ENCODE measurements at places on chromosomes 13 and 19. TPM values are rescaled to one million over a fixed set of nuclear protein-coding genes. Genes with fewer than 3 reads are reported as not detected.

Gene FLT1
- total RNA-seq, result 1.3 TPM

DNA sequence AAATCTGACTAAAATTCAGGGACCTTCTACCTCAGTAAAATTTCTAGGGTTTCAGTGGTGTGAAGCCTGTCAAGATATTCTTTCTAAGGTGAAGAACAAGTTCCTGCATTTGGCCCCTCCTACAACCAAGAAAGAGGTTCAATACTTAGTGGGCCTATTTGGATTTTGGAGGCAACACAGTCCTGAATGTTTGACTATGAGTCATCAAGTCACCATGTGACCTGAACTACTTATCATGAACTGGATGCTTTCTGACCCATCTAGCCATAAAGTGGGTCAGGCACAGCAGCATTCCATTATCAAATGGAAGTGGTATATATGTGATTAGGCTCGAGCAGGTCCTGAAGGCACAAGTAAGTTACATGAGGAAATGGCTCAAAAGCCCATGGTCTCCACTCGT lies 163.0 kb upstream of the IRS2 start:
- H3K27ac ChIP-seq, result no peak overlapping the region
- H3K36me3 ChIP-seq, result no peaks in the 10 kb centered on the region
- no peak overlapping the region for H3K4me3 ChIP-seq
- DNase-seq, result no peak

Gene WDR87
- not detected for total RNA-seq

DNA sequence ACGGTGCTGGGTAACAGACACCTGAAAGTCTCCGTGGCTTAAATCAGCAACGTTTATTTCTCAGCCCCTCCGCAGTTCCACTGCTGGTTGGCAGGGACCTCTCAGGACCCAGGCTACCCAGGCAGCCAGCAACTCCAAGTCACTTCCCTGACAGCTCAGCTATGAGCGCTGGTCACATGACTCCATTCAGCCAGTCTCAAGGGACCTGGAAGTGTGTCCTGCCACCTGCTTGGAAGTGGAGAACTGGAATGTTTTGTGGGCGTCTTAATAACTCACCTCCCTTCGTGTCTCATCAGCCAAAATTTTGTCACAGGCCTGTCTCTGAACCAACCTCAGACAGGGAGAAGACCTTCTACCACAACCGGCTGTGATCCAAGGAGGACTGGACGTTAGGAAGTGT lies 72.8 kb downstream of the DPF1 start:
- no peaks in the 10 kb centered on the region for H3K4me1 ChIP-seq
- peaks cover 22% of the 10 kb centered on the region for H3K36me3 ChIP-seq
- H3K27ac ChIP-seq, result no peak overlapping the region
- no peaks in the 10 kb centered on the region for H3K27me3 ChIP-seq
- no peak overlapping the region for H3K4me3 ChIP-seq

DNA sequence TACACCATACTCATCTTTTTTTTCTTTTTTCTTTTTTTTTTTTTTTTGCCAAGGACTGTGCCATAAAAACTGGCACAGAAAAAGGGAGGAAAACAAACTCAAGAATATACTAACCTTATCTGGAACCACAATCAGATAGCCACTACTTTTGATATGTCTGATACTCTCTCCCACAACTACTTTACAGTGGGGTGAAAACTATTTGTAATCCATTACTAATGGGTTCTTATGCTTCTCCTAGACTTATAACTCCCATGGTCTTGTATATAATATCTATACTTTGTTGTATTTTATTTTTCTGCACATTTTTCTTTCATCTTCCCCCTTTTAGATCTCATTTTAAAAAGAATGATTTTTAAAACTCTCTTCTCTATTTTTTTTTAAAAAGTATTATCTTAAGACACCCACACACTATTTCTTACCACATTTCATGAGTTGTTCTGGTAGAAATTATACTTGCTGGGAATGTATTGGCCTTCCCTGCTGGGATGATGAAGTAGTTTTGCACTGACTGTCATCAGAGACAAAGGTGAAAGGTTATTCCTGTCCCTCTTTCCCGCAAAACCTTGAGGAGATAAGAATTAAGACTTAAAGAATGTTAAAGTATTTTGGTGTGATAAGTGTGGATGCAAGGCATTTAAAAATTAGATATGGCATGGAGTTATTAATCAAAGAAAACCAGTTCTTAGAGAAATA lies 146.7 kb upstream of the KLF12 start:
- no peak for DNase-seq
- H3K4me3 ChIP-seq, result no peak overlapping the region
- no peak overlapping the region for H3K27ac ChIP-seq
- H3K4me1 ChIP-seq, result peaks cover 42% of the 10 kb centered on the region

GRCh38 chr19:46390121-46390858 lies 23.1 kb downstream of the CCDC8 start:
- DNase-seq, result no peak
- peaks cover 9% of the 10 kb centered on the region for H3K4me1 ChIP-seq
- H3K4me3 ChIP-seq, result no peak overlapping the region
- H3K36me3 ChIP-seq, result peaks cover 56% of the 10 kb centered on the region

- peaks cover 47% of the 10 kb centered on the region for H3K36me3 ChIP-seq
- no peak overlapping the region for H3K27ac ChIP-seq
- no peak for DNase-seq
- no peak overlapping the region for H3K4me3 ChIP-seq
- H3K27me3 ChIP-seq, result no peaks in the 10 kb centered on the region
Observed at GRCh38 chr19:2853015-2853606, 11.8 kb downstream of the ZNF555 start.

GRCh38 chr13:46668302-46668720 lies 115.3 kb downstream of the LRCH1 start:
- DNase-seq, result no peak
- peak overlapping the region; percentile 83 for H3K4me3 ChIP-seq
- H3K4me1 ChIP-seq, result peaks cover 53% of the 10 kb centered on the region
- peaks cover 17% of the 10 kb centered on the region for H3K36me3 ChIP-seq
- H3K27ac ChIP-seq, result peak overlapping the region; percentile 90

DNA sequence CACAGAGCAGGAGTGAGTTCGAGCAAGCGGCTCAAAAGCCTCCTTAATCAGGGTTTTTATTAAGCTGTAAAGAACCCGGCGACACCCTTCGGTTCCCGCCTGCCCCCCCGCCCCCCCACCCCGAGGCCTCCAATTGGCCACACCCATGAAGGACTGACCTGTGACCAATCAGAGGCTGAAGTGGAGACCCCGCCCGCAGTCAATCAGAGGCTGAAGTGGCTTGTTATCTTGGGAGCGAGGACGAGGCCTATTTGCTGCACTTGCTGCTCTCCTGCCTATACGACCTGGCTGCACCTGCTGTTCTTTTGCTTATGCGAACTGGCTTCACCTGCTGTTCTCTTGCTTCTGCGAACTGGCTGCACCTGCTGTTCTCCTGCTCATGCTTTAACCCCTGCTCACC lies 844.9 kb downstream of the OLFM4 start:
- DNase-seq, result no peak
- H3K4me3 ChIP-seq, result no peak overlapping the region
- no peaks in the 10 kb centered on the region for H3K36me3 ChIP-seq
- H3K27me3 ChIP-seq, result no peaks in the 10 kb centered on the region
- H3K4me1 ChIP-seq, result no peaks in the 10 kb centered on the region
- no peak overlapping the region for H3K27ac ChIP-seq

GRCh38 chr19:8831373-8831772 lies 731 bp downstream of the ZNF558 start:
- H3K27ac ChIP-seq, result peak overlapping the region; percentile 97
- H3K27me3 ChIP-seq, result no peaks in the 10 kb centered on the region
- H3K4me1 ChIP-seq, result peaks cover 26% of the 10 kb centered on the region
- H3K36me3 ChIP-seq, result no peaks in the 10 kb centered on the region

DNA sequence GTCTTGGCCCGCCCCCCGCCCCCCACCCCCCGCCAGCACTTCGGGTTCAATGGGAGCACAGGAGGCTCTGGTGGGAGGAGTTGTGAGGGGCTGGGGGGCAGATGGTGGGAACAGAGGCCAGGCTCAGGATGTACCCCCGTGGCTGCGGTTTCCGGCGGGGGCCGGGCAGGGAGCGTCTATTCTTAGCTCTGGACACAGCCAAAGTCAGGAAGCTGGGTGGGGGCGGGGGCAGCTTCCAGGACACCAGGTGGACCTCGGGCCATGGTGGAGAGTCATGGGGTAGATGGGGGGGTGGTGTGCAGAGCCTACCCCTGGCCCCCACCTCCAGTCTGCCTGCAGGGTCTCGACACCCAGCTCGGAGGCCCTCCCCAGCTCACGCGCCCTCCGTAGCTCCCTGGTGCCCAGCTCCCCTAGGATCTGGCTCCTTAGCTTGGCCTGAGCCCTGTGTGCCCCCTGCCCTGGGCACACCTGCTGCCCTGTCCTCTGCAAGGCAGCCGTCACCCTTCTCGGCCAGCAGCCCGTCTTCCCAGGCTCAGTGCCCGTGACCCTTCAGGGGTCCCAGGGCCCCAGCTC lies 2.2 kb upstream of the TBXA2R start:
- no peaks in the 10 kb centered on the region for H3K27me3 ChIP-seq
- H3K27ac ChIP-seq, result no peak overlapping the region
- no peak overlapping the region for H3K4me3 ChIP-seq
- no peak for DNase-seq

DNA sequence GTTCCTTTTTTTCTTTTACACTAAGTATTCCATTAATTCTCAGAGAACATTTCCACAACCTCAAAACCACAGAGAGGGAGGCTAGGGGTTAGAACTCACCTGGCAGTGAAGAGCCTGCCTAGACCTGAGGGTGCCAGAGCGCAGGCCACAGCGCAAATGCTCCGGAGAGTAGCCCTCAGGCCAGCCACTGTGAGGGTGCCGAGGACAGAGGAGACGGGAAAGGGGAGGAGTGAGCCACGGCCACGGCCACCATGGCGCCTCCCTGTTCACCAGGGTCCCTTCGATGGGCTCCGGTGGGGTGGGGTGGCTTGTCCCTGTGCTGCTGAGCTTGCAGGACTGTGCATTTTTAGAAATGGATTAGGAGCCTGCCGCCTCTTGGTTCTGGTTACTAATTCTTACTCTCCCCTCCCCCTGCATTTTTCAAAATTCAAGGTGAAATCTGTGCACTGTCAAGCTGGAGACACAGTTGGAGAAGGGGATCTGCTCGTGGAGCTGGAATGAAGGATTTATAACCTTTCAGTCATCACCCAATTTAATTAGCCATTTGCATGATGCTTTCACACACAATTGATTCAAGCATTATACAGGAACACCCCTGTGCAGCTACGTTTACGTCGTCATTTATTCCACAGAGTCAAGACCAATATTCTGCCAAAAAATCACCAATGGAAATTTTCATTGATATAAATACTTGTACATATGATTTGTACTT lies 58.8 kb downstream of the GGACT start:
- H3K27me3 ChIP-seq, result no peaks in the 10 kb centered on the region
- no peak overlapping the region for H3K27ac ChIP-seq
- H3K4me3 ChIP-seq, result no peak overlapping the region
- DNase-seq, result no peak

- no peak overlapping the region for H3K4me3 ChIP-seq
- DNase-seq, result no peak
- H3K36me3 ChIP-seq, result peaks cover 4% of the 10 kb centered on the region
- no peaks in the 10 kb centered on the region for H3K27me3 ChIP-seq
Observed at GRCh38 chr13:45231305-45231704, 30.5 kb upstream of the KCTD4 start.

DNA sequence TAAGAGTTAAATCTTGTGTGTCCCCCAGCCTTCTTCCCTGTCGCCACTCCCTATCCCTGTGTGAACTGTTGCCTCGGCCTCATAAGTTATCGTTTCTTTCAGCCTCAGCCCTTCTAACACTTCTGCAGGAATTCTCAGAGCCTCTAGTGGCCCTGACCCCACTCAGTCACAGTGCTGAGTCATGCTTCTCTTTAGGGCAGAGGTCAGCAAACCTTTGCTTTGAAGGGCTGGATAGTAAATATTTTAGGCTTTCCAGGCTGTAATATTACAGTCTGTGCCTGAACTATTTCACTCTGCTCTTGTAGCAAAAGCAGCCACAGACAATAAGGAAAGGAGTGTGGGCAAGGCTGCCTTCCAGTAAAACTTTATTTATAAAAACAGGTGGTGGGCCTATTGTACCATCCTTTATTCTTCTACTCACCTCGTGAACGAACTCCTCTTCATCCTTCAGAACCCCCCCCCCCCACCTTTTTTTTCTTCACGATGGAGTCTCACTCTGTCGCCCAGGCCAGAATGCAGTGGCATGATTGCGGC lies 22.1 kb downstream of the MYO9B start:
- no peak overlapping the region for H3K4me3 ChIP-seq
- no peaks in the 10 kb centered on the region for H3K36me3 ChIP-seq
- H3K27ac ChIP-seq, result no peak overlapping the region
- DNase-seq, result no peak
- H3K27me3 ChIP-seq, result no peaks in the 10 kb centered on the region
- H3K4me1 ChIP-seq, result peaks cover 51% of the 10 kb centered on the region

Gene CEACAM1
- total RNA-seq, result 1.6 TPM

Gene C19orf81
- 1.9 TPM for total RNA-seq
